ENCODE measurements at places on chromosomes 5 and 9. TPM values are rescaled to one million over a fixed set of nuclear protein-coding genes. Genes with fewer than 3 reads are reported as not detected.

The COL5A1 gene
- polyA plus RNA-seq = 1.4 TPM

- DNase-seq = no peak
Measured at GRCh38 chr9:2984491-2984890, 140.6 kb upstream of the PUM3 start.

The PALM2AKAP2 gene
- polyA plus RNA-seq = not detected

GRCh38 chr5:172113036-172113435, 75.0 kb downstream of the STK10 start:
- peak; percentile 68 for DNase-seq

DNA sequence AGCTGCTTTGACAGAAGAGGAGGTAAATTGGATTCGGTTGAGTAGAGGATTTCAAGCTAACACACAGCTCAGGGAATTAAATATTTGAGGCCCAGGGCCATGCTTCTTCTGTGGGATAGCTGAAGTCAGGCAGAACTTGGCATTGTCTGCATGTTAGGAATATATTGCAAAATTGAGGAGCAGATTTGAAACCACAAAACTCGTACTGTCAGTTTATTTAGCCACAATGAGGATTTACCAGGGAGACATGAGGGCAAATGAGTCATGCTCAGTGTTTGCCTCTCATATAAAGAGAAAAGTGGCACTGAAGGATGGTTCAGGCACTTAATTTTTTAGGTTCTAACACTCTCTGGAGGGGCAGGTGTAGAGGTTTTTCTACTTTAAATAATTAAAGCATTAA, 83.0 kb upstream of the PRLR start:
- DNase-seq = no peak

The UBE2QL1 gene
- not detected for polyA plus RNA-seq

GRCh38 chr5:2173151-2173834, 290.6 kb upstream of the IRX4 start:
- DNase-seq = no peak

The CD14 gene
- polyA plus RNA-seq = 30.3 TPM

DNA sequence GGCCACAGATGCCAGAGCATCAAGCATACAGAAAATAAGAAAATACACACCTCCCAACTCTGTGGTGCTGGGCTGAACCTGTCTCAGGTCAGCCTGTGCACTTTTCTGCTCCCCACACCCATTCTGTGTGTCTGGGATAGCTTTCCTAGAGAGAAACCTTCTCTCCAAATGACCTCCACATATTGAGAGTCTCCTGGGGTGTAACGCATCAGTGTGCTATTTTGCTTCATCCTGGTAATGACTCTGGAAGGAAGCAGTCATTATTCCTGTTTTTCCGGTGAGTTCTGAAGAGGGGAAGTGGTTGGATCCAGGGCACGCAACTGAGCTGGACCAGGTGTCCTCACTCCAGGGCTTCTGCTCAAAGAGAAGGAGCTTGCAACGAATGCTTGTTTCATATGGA, 73.2 kb upstream of the SH3PXD2B start:
- no peak for DNase-seq

- DNase-seq = no peak
Measured at GRCh38 chr5:12566441-12566840, 662.2 kb upstream of the CTNND2 start.

GRCh38 chr5:142520885-142521284, 165.0 kb downstream of the FGF1 start:
- DNase-seq = no peak

DNA sequence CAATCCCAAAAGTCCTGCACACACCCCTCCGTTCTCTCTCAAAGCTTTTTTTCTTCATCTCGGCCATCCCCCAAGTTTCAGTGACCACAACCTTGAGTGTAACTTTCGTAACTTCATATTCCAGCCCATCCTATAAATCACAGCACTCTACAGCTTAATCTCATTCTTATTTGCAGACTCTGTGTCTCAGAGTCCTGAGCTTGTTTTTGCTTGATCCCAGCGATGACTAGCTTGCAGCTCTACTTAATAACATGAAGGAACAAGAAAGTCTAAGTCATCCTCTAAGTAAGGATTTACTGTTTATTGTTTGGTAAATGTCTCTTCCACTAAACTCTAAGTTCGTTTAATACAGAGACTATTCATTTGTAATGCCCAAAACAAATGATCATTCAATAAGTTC, 2.6 kb upstream of the SPDL1 start:
- DNase-seq = no peak

GRCh38 chr5:56818450-56819037, 3.2 kb downstream of the MAP3K1 start:
- no peak for DNase-seq

DNA sequence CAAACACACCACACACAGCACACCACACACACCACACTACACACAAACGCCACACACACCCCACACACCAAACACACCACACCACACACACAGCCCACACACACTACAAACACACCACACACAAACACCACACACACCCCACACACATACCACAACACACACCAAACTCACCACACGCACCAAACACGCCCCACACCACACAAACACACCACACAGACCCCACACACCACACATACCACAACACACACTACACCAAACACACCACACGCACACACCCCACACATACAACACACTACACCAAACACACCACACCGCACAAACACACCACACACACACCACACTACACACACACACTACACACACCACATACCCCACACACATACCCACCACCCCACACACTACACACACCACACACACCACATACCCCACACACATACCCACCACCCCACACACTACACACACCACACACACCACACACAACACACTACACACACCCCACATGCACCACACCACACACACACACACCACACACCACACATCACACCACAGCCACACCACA, 151.2 kb downstream of the ERCC6L2 start:
- no peak for DNase-seq

GRCh38 chr5:1536322-1536845, 12.6 kb upstream of the LPCAT1 start:
- DNase-seq = peak; percentile 82

- DNase-seq = no peak
Measured at GRCh38 chr5:113749334-113749733, 235.8 kb downstream of the YTHDC2 start.

- DNase-seq = no peak
Measured at GRCh38 chr5:175385691-175386362, 58.2 kb downstream of the DRD1 start.
